Cerebellar cortex (tissue), 1 donor: ENCODE measurements at places on chromosomes 5 and 9.
A peak's percentile ranks its signal among the peaks of the same experiment; 100 is the strongest.

DNA sequence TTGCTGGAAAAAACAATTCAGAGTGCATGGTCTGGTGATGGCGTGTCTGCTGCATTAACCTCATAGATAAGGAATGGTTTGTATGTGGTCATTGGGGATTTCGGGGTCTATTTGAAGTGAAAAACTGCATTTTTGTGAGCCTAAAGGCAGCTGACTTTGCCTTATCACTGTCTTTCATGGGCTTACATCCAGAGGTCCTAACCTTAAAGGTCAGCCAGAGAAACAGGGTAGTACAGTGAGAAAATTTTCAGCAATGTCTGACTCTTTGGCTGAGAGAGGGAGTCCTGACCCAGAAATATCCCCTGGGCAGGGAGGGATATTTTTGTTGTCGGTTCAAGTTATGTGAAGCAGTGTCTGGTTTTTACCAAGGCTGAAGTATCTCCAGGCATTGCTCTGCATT, 5.7 kb downstream of the PCSK5 start:
- DNase-seq: no peak

DNA sequence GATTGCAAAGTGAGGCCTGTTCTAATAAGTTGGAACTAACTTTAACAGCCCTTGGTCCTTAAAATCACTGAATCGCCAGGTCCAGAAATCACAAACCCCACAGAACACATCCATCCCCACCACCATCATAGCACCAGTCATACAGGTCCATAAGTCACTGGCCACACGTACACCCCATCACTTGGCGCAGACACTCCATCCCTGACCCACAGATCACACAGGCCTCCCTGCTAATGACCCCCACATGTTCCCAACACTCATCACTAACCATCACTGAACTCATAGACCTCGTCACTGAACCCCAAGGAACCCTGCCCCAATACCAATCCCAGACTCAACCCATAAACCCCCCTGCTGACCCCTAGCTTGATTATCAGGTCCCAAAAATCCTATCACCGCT, 41.2 kb upstream of the ZNF300 start:
- DNase-seq: peak; percentile 31

DNA sequence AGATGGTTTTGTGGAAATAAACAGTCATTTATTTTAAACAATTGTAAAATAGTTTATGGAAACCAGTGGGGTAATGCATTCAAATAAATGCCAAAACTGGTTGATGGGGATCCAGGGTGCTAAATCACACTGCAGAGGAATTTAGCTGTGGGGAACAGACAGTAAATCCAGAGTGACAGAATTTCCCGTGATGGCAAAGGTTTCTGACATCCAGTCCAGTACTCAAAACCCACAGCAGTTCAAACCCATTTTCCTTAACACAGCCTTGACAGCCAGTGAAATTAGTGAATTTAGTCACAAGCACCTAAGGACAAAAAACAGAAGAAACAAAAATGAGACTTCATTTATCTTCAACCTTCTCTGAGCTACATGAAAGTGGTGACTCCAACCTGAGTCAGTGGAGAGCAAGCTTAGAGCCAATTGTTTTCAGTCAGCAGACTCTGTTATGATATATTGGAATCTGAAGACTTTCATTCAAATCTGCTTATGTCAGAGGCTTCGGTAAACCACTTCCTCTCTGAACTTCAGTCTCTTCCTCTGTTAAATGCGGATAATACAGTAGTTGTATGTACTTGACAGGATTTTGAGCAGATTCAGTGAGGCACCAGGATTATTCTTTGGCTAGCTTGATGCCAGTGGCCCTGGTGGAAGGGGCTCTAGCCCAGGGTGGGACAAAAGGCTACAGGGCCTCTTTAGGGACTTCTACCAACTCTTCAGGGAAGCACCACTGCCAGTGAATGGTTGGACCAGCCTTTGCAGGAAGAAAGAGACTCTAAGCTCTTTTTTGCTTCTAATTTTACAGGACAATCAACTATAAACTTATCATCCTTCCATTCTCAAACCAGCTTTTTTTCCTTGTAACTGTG, 185.3 kb downstream of the MAPKAP1 start:
- no peak for DNase-seq

DNA sequence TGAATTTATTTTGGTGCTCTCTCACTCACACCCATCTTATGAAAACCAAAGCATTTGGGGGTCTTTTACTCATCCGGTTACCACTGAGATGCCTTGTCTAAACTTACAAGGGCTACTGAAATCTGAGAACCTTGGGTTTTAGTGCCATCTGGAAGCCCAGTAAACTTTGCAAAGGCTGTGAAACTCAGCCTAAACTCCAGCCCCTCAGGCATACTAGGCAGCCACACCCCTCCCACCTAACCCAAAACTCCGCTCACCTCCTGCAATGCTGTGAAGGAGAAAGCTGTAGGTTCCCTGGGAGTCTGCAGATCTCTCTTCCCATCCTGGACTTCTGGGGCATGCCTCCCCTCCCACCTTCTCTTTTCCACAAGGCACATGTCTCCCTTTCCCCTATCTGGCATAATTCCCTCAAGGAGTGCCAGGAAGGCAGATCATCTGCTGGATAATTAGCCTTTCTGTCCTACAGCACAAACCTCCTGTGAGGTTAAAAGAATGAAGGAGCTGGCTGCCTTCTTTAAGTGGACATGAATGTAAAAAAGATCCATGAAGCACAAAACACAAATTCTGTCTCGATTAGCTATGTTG, 71.5 kb upstream of the ANXA1 start:
- DNase-seq: no peak

DNA sequence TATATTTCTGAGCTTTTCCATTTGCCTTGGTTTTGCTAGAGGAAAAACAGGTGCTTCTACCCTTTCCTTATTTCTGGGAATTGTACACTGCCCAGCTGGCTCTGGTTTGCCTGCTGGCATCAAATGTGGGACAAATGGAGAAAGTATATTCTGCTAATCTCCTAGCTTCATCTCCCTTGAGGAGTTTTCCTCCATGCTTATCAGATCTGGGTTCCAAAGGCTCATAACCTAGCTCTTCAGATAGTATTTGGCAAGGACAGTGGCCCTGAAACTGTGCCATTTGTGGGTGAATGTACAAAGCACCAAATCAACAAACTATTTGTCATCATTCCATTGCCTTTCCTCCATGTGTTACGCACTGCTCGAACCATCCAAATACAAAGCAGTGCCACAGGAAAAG, 16.2 kb downstream of the PRLR start:
- peak; percentile 54 for DNase-seq

- no peak for DNase-seq
These were observed 291.2 kb upstream of the PTPRD start for GRCh38 chr9:10903969-10904368.

DNA sequence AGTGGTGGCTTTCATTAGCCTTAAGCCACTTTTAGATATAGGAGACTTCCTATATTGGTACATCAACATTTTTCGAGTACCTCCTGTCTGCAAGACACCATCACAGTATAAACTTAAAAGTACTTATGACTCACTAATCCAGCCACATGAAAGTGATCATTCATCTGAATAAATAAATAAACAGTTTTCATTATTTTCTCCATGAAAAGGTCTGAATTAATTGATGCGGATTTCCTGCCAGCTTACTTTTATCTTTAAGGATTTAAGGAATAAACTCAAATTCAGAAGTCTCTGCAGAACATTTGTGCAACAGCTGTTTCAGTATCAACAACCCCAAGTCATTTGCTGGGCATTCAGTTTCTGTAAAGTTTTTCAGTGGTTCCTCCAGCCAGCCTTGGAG, 4.0 kb downstream of the SAP30L start:
- DNase-seq: no peak

DNA sequence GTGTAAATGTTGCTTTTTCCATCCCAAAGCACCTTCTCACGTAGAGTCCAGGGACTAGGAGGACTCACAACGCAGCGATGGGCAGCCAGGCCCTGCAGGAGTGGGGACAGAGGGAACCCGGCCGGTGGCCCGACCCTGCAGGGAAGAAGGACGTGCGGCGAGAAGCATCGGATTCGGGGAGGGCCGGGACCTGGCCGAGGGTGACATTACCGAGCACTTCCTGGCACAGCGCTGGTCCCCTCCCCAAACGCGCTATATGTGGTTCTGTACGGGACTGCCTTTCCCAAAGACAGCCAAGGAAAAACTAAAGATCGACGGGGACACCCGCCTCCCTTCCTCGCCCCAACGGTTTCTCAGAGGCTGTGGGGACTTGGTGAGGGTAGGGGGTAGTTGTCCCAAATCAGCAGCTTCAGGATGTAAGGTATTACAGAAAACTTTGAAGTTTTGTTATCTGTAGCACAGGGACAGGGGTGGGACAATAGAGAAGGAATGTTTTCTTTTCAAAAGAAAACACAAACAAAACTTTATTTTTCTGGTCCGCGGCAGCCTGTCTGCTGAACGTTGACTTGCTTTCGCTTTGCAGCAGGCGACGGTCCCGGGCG, 887 bp upstream of the MAP3K1 start:
- no peak for DNase-seq

DNA sequence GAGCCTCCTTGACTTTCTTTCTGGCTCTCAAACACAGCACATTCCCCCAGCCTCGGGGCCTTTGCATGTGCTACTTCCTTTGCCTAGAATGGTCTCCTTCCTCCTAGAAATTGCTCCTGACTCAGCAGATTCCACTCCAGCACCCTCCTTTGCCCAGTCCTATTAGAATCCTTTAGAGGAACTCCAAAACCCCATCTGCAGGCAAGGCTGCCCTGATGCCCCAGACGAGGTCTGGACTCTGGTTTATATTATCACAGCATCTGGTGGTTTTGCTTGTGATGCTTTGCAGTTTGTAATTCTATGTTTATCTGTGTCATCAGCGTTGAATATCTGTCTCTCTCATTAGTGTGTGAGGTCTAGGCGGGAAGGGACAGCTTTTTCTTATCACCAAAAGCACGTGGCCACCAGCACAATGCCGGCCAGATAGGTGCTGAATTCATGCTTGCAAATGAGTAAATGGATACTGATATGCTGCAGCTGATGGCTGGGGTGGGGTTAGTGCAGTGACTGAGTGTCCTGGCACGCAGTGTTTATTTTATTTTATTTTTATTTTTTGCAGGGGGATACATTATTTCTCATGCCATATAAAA, 30.0 kb upstream of the ANKH start:
- DNase-seq: no peak

DNA sequence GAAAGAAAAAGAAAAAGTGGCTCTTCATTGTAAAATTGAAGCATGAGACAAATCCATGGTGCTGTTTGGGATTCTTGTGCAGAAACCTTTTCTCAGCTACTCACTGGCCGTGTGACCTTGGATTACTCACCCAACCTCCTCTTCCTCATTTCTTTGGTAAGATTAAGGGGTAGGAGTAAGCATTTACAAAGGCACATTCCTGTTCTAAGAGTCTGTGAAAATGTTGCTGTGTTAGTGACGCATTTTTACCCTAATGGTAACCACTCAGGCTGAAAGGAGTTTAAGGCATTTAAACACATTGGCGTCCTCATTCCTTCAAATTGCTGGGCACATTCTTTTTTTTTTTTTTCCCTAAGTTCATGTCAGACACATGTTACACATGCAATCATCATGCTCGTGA, 4.3 kb downstream of the RAI14 start:
- DNase-seq: no peak

GRCh38 chr9:124695280-124695890, 75.7 kb downstream of the NR6A1 start:
- no peak for DNase-seq

GRCh38 chr5:41790038-41790776, 80.0 kb downstream of the OXCT1 start:
- no peak for DNase-seq

GRCh38 chr9:97568461-97569275, 64.5 kb downstream of the TSTD2 start:
- DNase-seq: no peak

GRCh38 chr9:137972988-137973470, 95.4 kb downstream of the CACNA1B start:
- DNase-seq: no peak

GRCh38 chr5:170200876-170201275, 31.9 kb upstream of the C5orf58 start:
- no peak for DNase-seq

DNA sequence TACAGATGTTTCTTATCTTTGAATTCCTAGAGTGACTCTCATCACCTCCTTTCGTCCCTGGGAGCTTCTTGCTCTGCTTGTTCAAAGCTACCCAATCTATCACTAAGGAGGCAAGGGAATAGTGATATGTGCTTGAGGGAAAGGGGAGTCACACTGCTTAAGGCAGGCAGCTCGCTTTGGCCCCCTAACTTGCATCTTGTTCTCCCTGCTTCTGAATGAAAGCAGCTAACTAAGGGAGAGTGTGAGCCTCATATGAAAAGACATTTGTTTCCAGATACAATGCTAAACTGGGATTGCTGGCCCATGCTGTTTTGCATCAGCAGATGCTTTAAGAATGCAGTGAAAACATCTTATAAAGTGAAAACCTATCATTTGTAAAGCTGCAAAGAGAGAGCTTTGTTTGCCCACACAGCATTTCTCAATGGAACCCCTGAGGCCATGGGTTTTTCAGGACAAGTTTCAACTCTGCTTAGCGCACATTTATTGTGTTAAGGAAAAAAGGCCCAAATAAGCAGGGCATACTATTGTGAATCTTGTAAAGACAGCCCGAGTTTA, 367.9 kb upstream of the ADAMTSL1 start:
- DNase-seq: no peak

- no peak for DNase-seq
These were observed 380.6 kb downstream of the TLE4 start for GRCh38 chr9:79952401-79952800.

DNA sequence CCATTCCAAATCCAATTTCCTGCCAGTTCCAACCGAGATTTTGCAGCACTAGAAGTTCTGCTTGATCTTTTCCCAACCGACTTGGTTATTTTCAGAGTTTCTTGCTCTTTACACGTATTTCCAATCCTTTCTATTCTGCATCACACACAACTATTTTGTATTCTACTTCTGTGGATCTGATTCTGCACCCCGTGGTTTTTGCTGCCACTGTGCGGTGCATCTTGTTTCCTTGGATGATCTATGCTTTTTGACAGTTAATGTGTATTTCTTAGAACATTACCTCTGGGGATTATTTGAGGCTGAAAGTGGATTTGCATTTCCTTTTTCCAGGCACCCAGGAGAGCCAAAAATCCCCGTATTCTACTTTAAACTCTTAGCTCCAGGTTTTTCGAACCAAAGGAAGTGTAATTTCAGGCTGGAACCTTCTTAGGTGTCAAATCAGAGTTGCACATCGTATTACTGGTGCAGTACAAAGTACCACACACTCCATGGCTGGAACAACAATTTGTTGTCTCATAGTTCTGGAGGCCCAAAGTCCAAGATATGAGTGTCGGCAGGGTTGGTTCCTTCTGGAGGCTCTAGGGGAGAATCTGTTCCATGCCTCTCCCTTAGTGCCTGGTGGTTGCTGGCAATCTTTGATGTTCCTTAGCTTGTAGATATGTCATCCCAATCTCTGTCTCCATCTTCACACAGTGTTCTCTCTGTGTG, 14.7 kb upstream of the SARDH start:
- no peak for DNase-seq

DNA sequence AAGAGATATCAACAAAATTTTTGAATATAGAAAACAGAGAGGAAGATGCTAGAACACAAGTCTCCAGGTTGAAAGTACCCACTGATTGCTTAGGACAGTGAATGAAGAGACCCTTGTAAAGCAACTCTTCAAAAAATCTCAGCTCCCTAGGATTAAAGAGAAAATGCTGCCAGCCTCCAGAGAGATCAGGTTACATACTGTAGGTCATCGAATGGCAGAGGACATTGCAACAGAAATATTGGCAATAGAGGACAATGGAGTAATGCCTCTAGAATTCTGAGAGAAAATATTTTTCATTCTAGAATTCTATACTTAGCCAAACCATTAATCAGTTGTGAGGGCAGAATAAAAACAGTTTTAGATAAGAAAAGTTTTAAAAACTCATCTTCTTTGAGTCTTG, 43.1 kb upstream of the ELL2 start:
- no peak for DNase-seq
